ENCODE measurements at places on chromosomes 6 and 20. TPM values are rescaled to one million over a fixed set of nuclear protein-coding genes. Genes with fewer than 3 reads are reported as not detected.

GRCh38 chr6:30615958-30616810 lies 859 bp downstream of the PPP1R10 start:
- DNase-seq = no peak

- DNase-seq = no peak
Observed at GRCh38 chr6:11362564-11362963, 130.1 kb upstream of the NEDD9 start.

GRCh38 chr6:108494434-108494833 lies 66.3 kb upstream of the FOXO3 start:
- no peak for DNase-seq

DNA sequence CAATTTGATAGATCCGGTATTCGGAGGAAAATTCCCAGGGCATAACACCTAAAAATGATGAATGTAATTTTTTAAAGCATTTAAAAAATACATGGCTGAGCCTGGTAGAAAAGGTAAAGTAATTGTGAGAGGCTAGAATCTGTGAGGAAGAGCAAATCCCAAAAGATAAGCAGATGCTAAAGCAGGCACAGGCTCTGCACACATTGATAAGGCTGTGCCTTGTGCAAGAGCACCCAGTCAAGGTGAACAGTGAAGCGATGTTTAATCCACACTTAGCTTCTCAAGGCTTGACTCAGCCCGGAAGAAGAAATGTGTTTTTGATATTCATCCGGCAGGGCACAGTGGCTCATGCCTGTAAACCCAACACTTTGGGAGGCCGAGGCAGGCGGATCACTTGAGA lies 5.1 kb upstream of the EPB41L2 start:
- no peak for DNase-seq

- DNase-seq = no peak
Observed at GRCh38 chr6:110509617-110510241, 33.3 kb upstream of the SLC22A16 start.

DNA sequence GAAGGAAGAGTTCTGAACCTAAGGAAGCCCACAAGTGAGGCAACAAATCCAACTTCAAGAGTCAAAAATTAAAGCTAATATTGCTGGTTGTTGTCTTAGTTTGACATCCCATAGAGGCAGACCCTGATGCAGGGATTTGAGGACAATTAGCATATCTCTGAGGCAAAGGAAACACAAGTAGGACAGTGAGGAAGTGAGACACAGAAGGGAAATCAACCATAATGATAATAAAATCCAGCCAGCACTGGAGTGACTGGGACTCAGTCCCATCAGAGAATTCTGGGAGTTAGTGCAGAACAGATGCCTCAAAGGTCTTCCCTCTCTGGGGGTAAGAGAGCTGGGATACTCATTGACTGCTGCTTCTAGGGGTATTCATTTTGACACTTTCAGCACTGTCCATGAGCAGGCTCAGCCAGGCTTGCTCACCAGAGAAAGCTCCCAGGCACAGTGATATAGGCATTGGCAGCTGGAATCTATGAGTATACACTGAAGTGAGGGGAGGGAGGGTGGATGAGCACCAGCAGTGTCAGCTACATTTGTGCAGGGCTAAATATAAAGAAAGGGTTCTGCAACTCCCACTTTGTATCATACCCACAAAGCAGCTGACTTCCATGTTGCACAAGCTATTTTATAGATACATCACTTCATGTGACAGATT lies 43.4 kb upstream of the SPTLC3 start:
- DNase-seq = no peak

DNA sequence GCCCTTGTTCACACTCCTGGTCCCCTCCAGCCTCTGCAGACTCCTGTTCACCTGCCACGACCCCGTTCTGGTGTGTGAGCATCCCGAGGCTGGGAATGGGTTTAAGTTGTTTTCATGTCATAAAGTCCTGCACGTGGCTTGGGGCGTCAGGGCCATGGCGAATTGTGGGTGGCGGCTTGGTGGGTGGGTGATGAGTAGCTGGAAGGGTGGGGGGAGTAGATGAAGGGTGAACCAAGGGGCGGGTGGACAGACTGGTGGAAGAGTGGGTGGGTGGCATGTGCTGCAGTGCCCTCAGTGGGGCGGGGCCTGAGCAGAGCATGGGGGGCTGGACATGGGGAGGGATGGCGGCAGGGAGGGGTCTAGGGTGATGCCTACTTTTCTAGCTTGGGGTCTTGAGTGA lies 54.3 kb downstream of the DLGAP4 start:
- DNase-seq = no peak

- DNase-seq = no peak
Observed at GRCh38 chr6:109872968-109873545, 105.1 kb upstream of the GPR6 start.

- DNase-seq = no peak
Observed at GRCh38 chr6:100575921-100576320, 111.2 kb upstream of the SIM1 start.

DNA sequence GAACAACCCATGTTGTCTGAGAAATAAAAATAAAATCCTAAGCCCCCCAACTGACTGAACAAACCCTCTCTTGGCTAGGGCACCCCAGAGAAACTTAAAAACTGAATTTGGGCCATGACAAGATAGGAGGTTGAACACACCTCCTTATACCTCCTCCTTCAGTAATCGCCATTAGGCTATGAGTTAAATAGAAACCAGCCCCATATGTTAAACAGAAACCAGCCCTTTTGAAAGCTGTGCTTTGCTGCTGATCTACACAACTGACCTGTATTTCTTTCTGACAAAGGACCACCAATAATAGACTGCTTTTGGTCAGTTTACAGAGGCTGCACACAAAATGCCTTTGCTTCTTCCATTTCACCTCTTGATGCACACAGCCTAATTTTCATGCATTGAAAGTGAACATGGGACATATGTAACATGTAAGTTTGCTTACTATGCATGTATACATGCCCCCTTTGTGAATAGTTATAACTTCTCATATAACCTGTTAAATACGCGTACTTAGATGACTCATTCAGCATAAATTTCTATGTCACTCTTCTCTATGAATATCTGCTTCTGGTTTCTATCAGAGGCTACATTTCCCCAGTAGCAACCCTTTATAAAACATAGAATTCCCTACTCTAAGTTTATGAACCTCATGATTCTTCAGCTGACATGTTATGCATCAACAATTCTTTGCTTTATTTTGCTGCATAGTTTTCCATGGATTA lies 462.9 kb downstream of the COL12A1 start:
- no peak for DNase-seq

- DNase-seq = no peak
Observed at GRCh38 chr6:162596676-162597075, 130.9 kb downstream of the PRKN start.

GRCh38 chr20:19628570-19629134 lies 129.4 kb upstream of the RIN2 start:
- DNase-seq = peak; percentile 42

- DNase-seq = no peak
Observed at GRCh38 chr6:159467473-159468041, 225.5 kb downstream of the SOD2 start.

DNA sequence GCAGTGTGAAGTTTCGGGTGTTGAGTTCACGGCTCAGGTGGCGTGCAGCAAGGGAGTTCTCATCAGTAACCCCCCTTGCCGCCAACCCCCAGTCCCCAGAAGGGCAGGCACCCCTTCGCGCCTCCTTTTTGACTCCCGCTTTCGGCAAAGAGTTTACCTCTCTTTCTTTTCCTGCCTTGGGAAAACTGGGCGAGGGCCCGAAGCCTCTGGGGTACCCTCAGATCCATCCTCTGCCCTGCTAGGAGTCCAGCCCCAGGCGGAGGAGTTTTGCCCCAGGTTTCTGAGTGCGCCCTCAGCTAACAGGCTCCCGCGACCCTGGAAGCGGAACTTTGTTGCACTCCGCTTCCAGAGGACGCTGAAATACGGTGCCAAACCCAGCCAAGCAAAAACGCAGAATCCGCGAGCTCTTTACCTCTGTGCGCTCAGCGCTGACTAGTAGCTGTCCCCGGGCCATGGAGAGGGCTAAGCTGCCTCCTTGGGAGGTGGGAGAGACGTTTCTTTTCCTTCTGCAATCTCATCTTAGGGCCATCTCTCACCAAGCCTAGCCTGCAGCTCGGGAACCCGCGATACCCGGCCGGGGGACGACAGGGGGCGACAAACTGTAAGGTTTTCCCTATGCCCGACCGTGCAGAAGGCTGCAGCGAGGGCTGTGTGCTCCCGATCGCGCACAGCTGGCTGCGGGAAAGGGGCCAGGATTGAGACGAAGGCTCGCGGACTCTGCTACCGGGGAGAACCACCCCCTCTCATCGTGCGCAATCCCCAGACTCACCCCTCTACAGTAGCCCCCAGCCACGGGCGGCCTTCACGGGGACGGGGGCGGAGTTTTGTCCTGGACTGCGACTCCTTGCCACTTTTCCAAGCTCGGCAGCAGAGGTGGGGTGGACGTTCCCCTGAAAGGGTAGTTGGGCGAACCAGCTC lies 2.7 kb upstream of the PAX1 start:
- peak; percentile 84 for DNase-seq

- no peak for DNase-seq
Observed at GRCh38 chr6:22145376-22145775, 151.5 kb downstream of the PRL start.

- no peak for DNase-seq
Observed at GRCh38 chr6:20444786-20445271, 43.1 kb downstream of the E2F3 start.

GRCh38 chr6:37354526-37355384 lies 972 bp downstream of the RNF8 start:
- no peak for DNase-seq

GRCh38 chr6:160117137-160117536 lies 4.5 kb upstream of the SLC22A1 start:
- DNase-seq = no peak

DNA sequence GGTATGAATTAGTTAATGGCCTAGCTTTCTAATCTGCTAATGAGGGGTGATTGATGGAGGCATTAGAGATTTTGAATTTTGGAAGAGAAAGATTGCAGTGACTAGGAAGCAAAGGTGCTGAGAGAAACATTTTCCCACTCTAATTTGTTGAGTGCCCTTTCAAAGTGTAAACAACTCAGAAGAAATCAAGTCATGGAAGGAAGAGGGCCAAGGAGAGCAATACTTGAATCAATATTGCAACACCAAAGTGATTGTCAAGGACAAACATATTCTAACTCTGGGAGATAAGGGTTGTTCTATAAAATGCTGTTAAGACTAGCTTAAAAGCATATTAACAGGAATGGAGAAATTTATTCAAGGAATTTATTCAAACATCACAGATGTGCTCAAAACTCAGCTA lies 182.7 kb upstream of the FERMT1 start:
- DNase-seq = no peak

GRCh38 chr20:37333848-37334318 lies 12.1 kb upstream of the SRC start:
- DNase-seq = no peak

DNA sequence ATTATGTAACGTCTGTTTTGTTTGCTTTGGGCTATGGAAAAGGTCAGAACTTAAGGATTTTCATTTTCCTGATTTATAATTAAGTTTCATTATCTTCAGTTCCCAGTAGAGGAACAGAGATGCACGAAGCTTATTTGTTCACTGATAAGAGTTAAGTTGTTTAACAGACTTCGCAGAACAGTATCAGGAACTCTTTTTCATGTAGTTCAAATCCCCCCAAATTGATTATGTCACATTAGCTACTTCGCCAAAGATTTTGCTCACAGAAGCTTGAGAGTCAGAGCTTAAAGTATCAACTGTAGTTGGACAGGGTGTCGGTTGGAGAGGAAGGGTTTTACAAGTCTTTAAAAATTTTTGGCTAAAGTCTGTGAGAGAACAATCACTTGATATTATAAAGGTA lies 43.4 kb downstream of the ZHX3 start:
- DNase-seq = no peak

- no peak for DNase-seq
Observed at GRCh38 chr20:40959325-40960092, 69.1 kb upstream of the TOP1 start.

DNA sequence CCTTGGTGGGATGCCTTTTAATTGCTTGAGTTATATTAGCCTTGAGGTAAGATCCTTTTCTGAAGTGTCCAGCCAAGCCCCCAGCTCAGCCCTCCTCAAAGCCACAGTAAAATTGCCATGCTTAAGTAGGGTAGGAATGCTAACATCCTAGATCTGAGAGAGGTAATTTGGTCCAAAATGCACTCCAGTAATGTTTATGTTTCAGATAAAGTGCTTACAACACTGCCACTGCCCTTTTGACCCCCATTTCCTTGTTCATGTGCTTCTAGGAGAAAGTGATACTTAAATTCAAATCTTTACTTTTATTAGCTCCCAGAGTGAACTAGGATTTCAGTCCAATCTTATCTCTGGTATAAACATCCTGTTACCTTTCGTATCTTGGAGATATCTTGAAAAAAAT lies 318.0 kb downstream of the BMP2 start:
- peak; percentile 39 for DNase-seq

GRCh38 chr20:51938559-51939258 lies 136.4 kb upstream of the SALL4 start:
- DNase-seq = no peak

GRCh38 chr6:25192590-25193459 lies 86.3 kb upstream of the CARMIL1 start:
- DNase-seq = no peak

DNA sequence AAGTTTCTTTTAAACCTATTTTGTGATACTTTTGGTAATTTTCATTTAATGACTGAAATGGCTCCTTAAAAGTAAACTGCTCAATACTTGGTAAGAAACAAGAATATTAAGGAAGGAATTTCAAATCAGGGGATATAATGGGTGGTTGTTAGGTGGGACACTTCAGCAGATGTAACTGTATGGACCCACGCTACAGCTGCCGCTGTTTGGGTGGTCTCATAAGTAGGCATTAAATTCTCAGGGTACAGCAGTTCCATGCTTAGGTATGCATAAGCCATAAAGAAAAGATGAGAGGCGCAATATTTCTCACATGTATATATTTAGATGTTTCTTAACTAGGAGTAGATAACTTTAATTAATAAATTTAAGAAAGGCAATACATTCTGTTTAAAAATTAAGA lies 35.0 kb downstream of the COL19A1 start:
- no peak for DNase-seq

GRCh38 chr6:158121335-158121734 lies 46.7 kb downstream of the SERAC1 start:
- DNase-seq = no peak

The MYL9 gene
- 179 TPM for polyA plus RNA-seq

The ABT1 gene
- polyA plus RNA-seq = 12.7 TPM

The ENPP5 gene
- 20.1 TPM for polyA plus RNA-seq

The MRPL18 gene
- polyA plus RNA-seq = 55.6 TPM

The SMIM29 gene
- 9.5 TPM for polyA plus RNA-seq

The ANKRD66 gene
- polyA plus RNA-seq = not detected

The CAPN11 gene
- polyA plus RNA-seq = 0.23 TPM

The CALHM6 gene
- polyA plus RNA-seq = 3.6 TPM

The TBXT gene
- polyA plus RNA-seq = not detected

The SDC4 gene
- polyA plus RNA-seq = 156 TPM

The NOX3 gene
- 1.6 TPM for polyA plus RNA-seq
